Activated naive CD8-positive, alpha-beta T cell treated with anti-CD3 and anti-CD28 coated beads, Interleukin-2, amount 10 ng/mL, durations not matched to agents 7 days and 5 days (primary cell): ENCODE measurements at places on chromosomes 3 and 15. TPM values are rescaled to one million over a fixed set of nuclear protein-coding genes. Genes with fewer than 3 reads are reported as not detected.
A peak's percentile ranks its signal among the peaks of the same experiment; 100 is the strongest.

- no peak for DNase-seq
- no peaks in the 10 kb centered on the region for H3K27me3 ChIP-seq
- H3K27ac ChIP-seq = no peak overlapping the region
- no peak overlapping the region for H3K4me3 ChIP-seq
- H3K4me1 ChIP-seq = peaks cover 5% of the 10 kb centered on the region
- peaks cover 51% of the 10 kb centered on the region for H3K36me3 ChIP-seq
These were observed 46.7 kb downstream of the UBE3A start for GRCh38 chr15:25391971-25392721.

- no peaks in the 10 kb centered on the region for H3K36me3 ChIP-seq
- H3K27ac ChIP-seq = no peak overlapping the region
- no peak for DNase-seq
- no peaks in the 10 kb centered on the region for H3K4me1 ChIP-seq
- H3K27me3 ChIP-seq = no peaks in the 10 kb centered on the region
- no peak overlapping the region for H3K4me3 ChIP-seq
These were observed 699.8 kb upstream of the GBE1 start for GRCh38 chr3:82461049-82461889.

The ATP13A5 gene
- not detected for total RNA-seq

- no peak overlapping the region for H3K27ac ChIP-seq
- peaks cover 17% of the 10 kb centered on the region for H3K27me3 ChIP-seq
- H3K4me3 ChIP-seq = no peak overlapping the region
- peaks cover 6% of the 10 kb centered on the region for H3K4me1 ChIP-seq
- DNase-seq = no peak
- no peaks in the 10 kb centered on the region for H3K36me3 ChIP-seq
These were observed 6.8 kb upstream of the ADAMTS17 start for GRCh38 chr15:100348578-100348977.

- no peaks in the 10 kb centered on the region for H3K4me1 ChIP-seq
- DNase-seq = no peak
- H3K27ac ChIP-seq = no peak overlapping the region
- H3K4me3 ChIP-seq = no peak overlapping the region
These were observed 12.7 kb downstream of the IL17RD start for GRCh38 chr3:57152151-57153143.

GRCh38 chr3:42164656-42165055 lies 73.5 kb downstream of the TRAK1 start:
- peaks cover 7% of the 10 kb centered on the region for H3K36me3 ChIP-seq
- no peak for DNase-seq
- H3K27ac ChIP-seq = peak overlapping the region; percentile 51
- H3K27me3 ChIP-seq = no peaks in the 10 kb centered on the region
- no peak overlapping the region for H3K4me3 ChIP-seq
- peaks cover 29% of the 10 kb centered on the region for H3K4me1 ChIP-seq

The ALCAM gene
- total RNA-seq = 8.2 TPM

DNA sequence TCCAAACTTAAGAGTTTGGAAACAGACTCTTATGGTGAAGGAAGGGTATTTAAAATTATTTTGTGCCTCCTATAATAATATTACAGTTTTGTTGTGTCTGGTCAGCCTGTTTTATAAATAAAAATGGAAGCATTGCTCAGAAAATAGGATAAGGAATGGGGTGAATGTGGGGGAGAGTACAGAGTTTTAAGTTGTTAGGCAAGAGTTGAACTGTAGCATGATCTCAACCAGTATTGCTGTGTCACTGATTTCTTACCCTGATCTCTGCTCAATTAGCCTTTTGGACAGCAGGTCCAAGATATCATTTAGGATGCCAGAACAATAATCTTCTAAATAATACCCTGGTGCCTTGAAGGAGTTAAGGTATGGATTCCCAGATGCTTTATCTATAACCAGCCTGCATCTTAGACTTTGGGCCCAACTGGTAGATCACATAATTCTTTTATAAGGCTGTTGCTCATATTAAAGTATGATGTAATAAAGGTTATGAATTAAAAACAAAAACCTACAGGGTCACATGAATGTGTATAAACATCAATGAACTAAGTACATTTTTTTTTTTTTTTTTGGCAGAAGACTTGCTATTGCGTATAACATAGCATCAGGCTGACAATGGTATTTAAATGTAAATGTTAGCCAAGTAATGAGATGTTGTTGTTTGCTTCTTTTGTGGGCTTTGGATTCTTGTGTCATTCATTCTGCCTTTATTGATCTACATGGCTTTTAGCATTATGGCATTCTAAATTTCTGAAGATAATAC lies 70.0 kb downstream of the MITF start:
- no peaks in the 10 kb centered on the region for H3K36me3 ChIP-seq
- no peak overlapping the region for H3K4me3 ChIP-seq
- no peak for DNase-seq
- H3K27ac ChIP-seq = no peak overlapping the region

The GOLGA6L7 gene
- not detected for total RNA-seq

- no peaks in the 10 kb centered on the region for H3K27me3 ChIP-seq
- H3K36me3 ChIP-seq = no peaks in the 10 kb centered on the region
- H3K4me1 ChIP-seq = no peaks in the 10 kb centered on the region
- no peak overlapping the region for H3K4me3 ChIP-seq
- DNase-seq = no peak
- H3K27ac ChIP-seq = no peak overlapping the region
These were observed 237.7 kb upstream of the LYSMD4 start for GRCh38 chr15:99970891-99971430.

DNA sequence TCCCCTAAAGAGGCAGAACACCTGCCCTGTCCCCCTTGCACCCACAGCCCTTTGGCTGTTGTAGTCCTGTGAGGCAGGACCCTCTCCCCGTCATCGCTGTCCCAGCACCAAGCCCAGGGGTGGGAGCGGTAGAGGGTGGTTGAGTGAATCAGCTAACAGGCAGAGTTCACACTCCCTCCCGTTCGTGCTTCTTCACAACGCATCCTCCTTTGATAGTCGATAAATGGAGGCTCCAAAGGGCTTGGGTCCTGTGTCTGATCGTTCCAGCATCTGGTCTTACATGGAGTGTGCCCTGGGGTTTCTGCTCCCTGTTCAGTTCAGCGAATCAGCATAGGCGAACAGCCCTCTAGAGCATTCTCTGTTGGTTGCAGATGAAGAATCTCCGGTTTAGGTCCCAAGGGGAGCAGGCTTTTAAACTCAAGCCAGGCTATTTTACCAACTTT lies 820 bp upstream of the HMCES start:
- peaks cover 37% of the 10 kb centered on the region for H3K4me1 ChIP-seq
- no peak for DNase-seq
- H3K27me3 ChIP-seq = no peaks in the 10 kb centered on the region

DNA sequence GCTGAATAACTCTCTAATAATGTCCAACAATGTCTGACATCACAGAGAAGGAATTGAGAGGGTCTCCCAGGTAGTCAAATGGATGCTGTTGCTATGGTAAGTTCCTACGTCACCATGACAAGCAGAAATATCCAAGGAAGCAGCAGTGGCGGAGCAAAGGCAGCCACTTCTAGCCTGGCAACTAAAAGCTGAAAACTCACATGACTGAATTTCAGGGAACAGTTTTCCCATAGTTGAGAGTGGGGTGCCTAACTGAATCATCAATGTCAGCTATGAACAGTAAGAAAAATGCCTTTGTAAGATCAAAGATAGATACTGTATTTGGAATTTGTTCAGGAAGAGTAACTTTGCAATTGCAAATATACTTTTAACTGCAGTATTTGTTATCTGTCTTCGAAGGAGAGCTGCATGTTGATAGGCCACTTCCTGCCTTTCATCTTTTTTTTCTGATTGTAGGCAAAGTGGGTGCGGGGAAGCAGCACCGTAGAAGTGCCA lies 161.7 kb downstream of the BBX start:
- DNase-seq = no peak
- peak overlapping the region; percentile 33 for H3K4me3 ChIP-seq
- H3K36me3 ChIP-seq = peaks cover 2% of the 10 kb centered on the region
- H3K27me3 ChIP-seq = no peaks in the 10 kb centered on the region
- no peak overlapping the region for H3K27ac ChIP-seq

The ACKR2 gene
- 3.9 TPM for total RNA-seq

The BBS4 gene
- 19.3 TPM for total RNA-seq

DNA sequence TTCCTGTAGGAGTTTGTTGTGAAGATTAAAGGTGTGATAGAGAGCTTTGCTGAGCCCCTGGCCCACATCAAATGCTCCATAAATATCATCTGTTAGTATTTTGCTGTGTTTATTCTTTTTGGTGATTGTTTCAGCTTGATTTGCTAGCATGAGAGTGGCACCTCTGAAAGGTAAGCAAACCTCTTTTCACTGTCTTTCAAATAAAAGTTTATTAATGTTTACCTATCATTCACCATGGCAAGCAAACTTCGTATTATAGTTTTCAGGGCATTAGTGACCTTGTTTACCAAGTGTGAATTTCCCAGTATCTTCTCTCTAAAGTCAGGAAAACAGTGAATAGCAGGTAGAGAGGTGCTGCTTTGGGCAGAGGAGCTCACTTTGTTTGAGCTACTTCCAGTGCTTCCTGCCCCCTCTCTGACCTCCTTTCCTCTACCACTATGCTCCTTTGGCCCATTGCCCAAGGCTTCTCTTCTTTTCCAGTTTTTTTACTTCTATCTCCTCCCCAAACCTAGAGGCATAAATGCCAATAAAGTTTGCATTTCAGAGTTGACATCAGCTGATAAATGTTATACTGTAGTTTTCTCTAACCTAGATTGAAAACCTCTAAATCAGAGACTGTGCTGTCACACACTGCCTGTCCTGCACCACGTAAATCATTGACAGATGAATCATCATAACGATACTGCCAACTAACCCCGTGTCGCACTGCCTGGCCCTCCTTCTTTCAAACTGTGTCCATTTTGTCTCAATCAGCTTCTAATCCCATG lies 569.0 kb downstream of the TUSC7 start:
- no peak overlapping the region for H3K4me3 ChIP-seq
- H3K36me3 ChIP-seq = no peaks in the 10 kb centered on the region
- no peak overlapping the region for H3K27ac ChIP-seq
- H3K27me3 ChIP-seq = no peaks in the 10 kb centered on the region
- no peak for DNase-seq

GRCh38 chr3:16871915-16872842 lies 12.6 kb upstream of the PLCL2 start:
- peaks cover 18% of the 10 kb centered on the region for H3K27me3 ChIP-seq
- no peaks in the 10 kb centered on the region for H3K36me3 ChIP-seq
- no peak overlapping the region for H3K27ac ChIP-seq
- no peak overlapping the region for H3K4me3 ChIP-seq

GRCh38 chr3:160671231-160671630 lies 5.7 kb upstream of the ARL14 start:
- H3K27me3 ChIP-seq = peaks cover 4% of the 10 kb centered on the region
- no peak overlapping the region for H3K27ac ChIP-seq
- H3K4me1 ChIP-seq = no peaks in the 10 kb centered on the region
- H3K36me3 ChIP-seq = no peaks in the 10 kb centered on the region

DNA sequence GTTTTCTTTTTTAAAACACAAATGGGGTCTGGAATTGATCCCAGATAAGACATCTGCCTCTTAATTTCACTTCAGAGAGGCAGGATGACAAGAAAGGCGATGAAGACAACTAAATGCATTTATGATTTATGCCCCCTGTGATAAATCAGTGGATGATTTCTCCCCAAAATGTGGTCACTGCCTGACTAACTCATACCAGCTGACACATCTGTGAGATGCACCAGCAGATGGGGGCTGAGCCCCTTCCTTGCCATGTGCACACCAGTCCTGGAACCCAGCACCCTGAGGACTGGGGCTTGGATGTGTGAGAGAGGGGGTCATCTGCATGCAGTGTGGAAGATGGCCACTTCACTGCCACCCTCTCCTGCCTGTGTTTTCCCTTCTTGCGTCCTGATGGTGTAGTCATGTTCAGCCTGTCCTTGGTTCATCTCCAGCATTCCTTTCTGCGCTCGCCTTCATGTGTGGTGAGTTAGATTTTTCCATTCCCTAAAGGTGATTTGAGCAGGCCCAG lies 264.3 kb downstream of the LRTM1 start:
- no peaks in the 10 kb centered on the region for H3K4me1 ChIP-seq
- H3K27me3 ChIP-seq = no peaks in the 10 kb centered on the region
- no peak overlapping the region for H3K4me3 ChIP-seq
- no peaks in the 10 kb centered on the region for H3K36me3 ChIP-seq
- DNase-seq = no peak

GRCh38 chr3:59518283-59519055 lies 468.6 kb upstream of the CFAP20DC start:
- peaks cover 2% of the 10 kb centered on the region for H3K27me3 ChIP-seq
- H3K27ac ChIP-seq = no peak overlapping the region
- no peak for DNase-seq
- H3K4me1 ChIP-seq = peaks cover 4% of the 10 kb centered on the region
- H3K36me3 ChIP-seq = peaks cover 2% of the 10 kb centered on the region

DNA sequence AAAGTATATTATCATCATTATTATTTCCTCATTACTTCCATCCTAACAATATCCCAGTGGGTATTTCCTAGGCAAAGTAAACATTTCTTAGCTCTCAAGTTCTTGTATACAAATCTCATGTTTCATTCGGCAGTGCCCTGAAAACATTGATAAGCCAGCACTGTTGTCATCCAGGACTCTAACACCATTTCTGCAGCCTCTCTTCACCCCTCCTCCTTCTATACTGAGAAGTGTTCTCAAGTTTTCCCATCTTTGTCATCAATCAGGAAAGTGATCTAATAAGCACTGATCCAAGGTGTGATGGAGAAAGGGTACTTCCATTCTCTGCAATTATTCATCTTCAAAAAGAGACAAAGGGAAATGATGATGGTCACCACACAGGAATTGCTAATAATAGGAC lies 168.4 kb upstream of the CCDC54 start:
- peaks cover 10% of the 10 kb centered on the region for H3K27me3 ChIP-seq
- no peak overlapping the region for H3K4me3 ChIP-seq
- H3K36me3 ChIP-seq = no peaks in the 10 kb centered on the region
- H3K4me1 ChIP-seq = no peaks in the 10 kb centered on the region
- DNase-seq = no peak

- H3K27me3 ChIP-seq = no peaks in the 10 kb centered on the region
- no peak for DNase-seq
- H3K36me3 ChIP-seq = no peaks in the 10 kb centered on the region
- H3K4me1 ChIP-seq = no peaks in the 10 kb centered on the region
These were observed 849.8 kb downstream of the NSUN3 start for GRCh38 chr3:94912656-94913055.

DNA sequence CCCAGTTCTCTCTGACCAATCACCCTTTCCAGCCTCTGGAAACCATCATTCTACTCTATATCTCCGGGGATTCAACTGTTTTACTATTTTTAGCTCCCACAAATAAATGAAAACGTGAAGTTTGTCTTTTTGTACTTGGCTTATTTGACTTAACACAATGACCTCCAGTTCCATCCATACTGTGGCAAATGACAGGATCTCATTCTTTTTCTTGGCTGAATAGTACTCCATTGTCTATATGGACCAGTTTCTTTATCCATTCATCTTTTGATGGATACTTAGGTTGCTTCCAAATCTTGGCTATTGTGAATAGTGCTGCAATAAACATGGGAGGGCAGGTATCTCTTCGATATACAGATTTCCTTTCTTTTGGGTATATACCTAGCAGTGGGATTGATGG lies 34.1 kb downstream of the NRROS start:
- no peak overlapping the region for H3K4me3 ChIP-seq
- peaks cover 9% of the 10 kb centered on the region for H3K4me1 ChIP-seq
- no peak for DNase-seq
- H3K27me3 ChIP-seq = peaks cover 8% of the 10 kb centered on the region
- peaks cover 3% of the 10 kb centered on the region for H3K36me3 ChIP-seq

The UBAP1L gene
- 7.2 TPM for total RNA-seq
